Smooth muscle cell of trachea (primary cell): ENCODE measurements at places on chromosomes 6 and 20. TPM values are rescaled to one million over a fixed set of nuclear protein-coding genes. Genes with fewer than 3 reads are reported as not detected.

SEL1L2 gene
- not detected in 2 replicates for total RNA-seq

CNR1 gene
- not detected in 2 replicates for total RNA-seq

GRM1 gene
- total RNA-seq = under 0.01 TPM in 2 replicates

PROKR2 gene
- not detected in 2 replicates for total RNA-seq

SIRPG gene
- total RNA-seq = not detected in 2 replicates

FITM2 gene
- total RNA-seq = 6.0 and 9.6 TPM in 2 replicates

MRPL18 gene
- 78.4 and 107 TPM in 2 replicates for total RNA-seq

ZSCAN31 gene
- 38.3 and 47.6 TPM in 2 replicates for total RNA-seq

SLC17A9 gene
- total RNA-seq = 4.8 and 7.4 TPM in 2 replicates

FAM162B gene
- 0.33 and 1.0 TPM in 2 replicates for total RNA-seq

FKBP1C gene
- total RNA-seq = 0.17 and 0.87 TPM in 2 replicates

SMOC2 gene
- total RNA-seq = not detected in 2 replicates

RCAN2 gene
- total RNA-seq = 2.2 and 6.3 TPM in 2 replicates

GPLD1 gene
- 0.17 TPM in 1 of 2 replicates, not detected in the other for total RNA-seq

NFATC2 gene
- under 0.01 and 0.17 TPM in 2 replicates for total RNA-seq

KIF25 gene
- not detected in 2 replicates for total RNA-seq

CHRNA4 gene
- total RNA-seq = not detected in 2 replicates

C20orf141 gene
- 0.50 TPM in 1 of 2 replicates, not detected in the other for total RNA-seq

HFE gene
- total RNA-seq = 20.7 and 29.5 TPM in 2 replicates

TRAPPC3L gene
- total RNA-seq = 0.15 and 0.17 TPM in 2 replicates

CNBD2 gene
- total RNA-seq = 1.5 and 2.6 TPM in 2 replicates

TREM2 gene
- 0.33 and 0.44 TPM in 2 replicates for total RNA-seq

PTK6 gene
- 0.17 TPM in 1 of 2 replicates, not detected in the other for total RNA-seq

TMEM151B gene
- under 0.01 TPM in 2 replicates for total RNA-seq
